ENCODE measurements at places on chromosomes 16 and 17.

- no peak for DNase-seq
These were observed 29.6 kb downstream of the SLC7A5 start for GRCh38 chr16:87839542-87840270.

GRCh38 chr16:84953190-84953746 lies 58.1 kb downstream of the ZDHHC7 start:
- DNase-seq = no peak

GRCh38 chr16:73413091-73413829 lies 365.3 kb upstream of the ZFHX3 start:
- no peak for DNase-seq

DNA sequence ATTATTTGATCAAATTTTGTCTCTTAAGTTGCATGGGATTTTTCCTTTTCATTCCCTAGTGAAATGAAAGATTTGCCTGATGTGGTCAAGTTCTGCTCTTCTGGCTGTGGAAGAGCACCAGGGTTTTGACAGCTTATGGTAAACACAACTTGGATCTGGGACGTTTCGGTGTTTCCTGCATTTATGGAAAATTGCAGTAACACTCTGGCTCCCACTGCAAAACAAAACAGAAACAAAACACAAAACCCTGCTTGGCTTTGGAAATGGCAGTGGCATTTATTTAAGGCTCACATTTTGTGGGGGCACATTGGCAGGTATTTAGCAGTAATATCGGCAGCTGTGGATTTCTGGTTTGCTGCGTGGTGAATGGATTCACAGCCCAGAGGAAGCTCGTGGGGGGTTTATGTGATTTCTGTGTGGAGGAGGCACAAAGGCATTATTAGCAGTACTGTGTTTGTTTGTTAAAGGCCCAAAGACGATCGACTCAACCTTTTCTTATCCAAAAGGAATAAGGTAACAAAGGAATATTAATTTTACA lies 377.8 kb downstream of the SNX29 start:
- DNase-seq = no peak

DNA sequence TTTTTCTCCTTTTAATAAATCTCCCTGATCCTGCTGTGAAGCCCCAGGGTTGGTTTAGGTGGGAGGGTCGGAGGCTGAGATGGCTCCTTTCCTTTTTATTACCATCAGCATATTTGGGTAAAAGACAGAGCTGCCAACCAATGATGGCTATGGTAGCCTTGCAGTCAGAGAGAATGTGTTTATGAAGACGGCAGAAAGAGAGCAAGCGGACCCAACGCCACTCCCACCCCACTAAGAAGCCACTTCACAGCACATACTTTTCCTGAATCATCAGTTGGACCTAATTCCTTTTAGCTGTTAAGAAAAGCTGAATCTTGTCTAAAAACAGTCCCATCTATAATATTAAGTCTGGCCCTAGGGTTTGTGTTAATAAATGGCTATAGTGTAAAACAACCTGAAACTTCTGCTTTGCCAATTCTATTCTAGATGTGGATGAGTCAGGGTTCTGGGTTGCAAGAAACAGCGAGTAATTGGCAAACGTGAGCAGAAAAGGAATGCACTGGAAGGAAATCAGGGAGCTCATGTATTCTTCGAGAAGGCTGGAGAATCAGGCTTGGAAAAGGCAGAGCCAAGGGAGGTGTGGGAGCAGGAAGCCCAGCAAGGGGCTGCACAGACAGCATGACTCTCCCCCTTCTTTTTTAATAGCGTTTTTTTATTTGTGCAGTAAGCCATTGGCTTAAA lies 34.0 kb upstream of the PRKCA start:
- no peak for DNase-seq

- DNase-seq = no peak
These were observed 27.8 kb upstream of the INTS2 start for GRCh38 chr17:61955619-61956018.

- no peak for DNase-seq
These were observed 6.6 kb upstream of the MIF4GD start for GRCh38 chr17:75277664-75278071.

DNA sequence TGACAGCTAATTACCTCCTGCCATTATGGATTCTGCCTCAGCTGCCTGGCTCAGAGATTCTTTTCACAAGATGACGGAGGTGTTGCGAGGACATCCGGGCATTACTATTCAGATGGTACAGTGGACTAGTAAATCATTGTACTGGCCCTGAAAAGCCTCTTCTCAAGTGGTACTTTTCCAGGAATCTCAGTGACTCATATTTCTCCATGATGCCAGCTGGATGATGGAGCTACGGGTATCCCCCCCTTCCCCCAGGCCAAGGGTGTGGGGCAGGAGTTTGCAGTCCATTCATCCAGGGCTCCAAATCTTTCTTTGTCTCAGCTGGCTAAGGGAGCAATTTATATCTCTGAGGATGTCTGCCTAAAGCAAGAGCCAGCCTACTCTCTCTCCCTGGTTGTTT lies 107.7 kb upstream of the GPR139 start:
- no peak for DNase-seq

GRCh38 chr17:65696739-65697394 lies 135.4 kb upstream of the AXIN2 start:
- no peak for DNase-seq

- no peak for DNase-seq
These were observed 34.5 kb downstream of the TNFRSF13B start for GRCh38 chr17:16937431-16937830.

DNA sequence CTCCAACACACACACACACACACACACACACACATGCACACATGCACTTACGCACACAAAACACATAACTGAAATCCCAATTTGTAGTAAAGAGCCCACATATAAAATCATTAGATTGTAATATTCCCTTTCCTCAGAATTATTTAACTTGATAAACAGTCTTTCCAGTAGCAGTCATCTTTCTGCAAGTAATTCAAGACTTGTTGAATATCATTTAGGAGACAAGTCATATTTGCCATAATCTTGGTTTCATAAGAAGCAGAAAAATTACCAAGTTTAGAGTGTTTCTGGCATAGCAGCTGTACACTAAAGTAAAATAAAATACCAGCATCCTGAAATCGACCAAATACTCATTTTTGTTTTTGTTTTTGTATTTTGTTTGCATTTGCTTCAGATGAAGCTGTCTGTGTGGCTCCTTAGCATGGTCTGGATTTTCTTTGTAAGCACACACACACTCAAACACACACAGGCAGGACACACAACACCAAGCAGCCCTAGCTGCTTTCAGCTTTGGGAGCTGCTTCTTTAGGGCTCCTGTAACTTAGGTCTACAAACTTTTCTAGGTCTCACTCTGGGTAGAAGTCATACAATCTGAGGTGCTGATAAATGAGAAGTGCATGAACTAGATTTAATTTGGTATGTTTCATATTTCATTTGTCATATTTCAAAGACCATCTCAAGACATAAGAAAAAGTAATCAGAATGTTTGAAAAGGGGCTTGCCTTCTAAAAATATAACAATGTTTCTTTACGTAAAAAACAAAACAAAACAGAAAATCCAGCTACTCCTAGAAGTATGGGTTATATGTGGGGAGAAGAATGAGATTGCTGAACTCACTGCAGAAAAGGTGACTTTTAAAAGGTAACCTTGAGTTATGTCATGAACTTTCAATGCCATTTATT lies 3.0 kb downstream of the SALL1 start:
- DNase-seq = no peak

- DNase-seq = no peak
These were observed 21.2 kb upstream of the HOXB9 start for GRCh38 chr17:48647103-48647962.

All from effector memory CD4-positive, alpha-beta T cell (primary cell).